ENCODE measurements at places on chromosomes 2 and 18.

GRCh38 chr2:225398372-225398771 is 1.1 kb upstream of the NYAP2 start:
- no peak for DNase-seq

- no peak for DNase-seq
These were observed 1376.3 kb upstream of the CELF4 start for GRCh38 chr18:38941711-38942561.

DNA sequence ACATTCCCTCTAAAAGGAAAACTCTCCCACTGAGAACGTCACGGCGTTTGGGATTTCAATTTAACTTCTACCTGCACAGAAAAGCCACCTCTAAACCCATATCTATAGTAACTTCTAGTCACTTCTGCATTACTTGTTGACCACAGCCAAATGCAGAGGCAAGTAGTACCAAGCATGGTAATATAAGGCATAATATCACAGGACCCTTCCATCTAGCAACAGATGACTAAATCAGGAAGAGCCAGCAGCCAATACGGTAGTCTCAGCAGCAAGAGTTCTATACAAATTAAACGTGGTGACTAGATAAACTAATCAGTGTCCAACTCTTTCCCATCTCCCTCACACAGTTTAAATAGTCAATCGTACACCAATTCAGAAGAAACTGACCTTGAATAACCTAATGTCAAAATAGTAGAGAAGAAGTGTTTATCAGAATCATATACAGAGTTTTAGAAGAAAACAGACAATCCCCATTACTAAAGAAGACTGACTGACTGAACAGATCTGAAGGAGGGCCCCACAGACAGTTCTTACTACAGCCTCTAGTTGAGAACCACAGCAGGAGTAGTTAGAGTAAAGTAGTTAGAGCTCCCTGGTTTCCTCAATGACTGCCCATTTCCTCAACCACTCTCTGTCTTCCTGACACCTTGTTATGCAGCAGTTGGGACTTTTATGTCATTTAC is 30.0 kb downstream of the MEMO1 start:
- DNase-seq: no peak

DNA sequence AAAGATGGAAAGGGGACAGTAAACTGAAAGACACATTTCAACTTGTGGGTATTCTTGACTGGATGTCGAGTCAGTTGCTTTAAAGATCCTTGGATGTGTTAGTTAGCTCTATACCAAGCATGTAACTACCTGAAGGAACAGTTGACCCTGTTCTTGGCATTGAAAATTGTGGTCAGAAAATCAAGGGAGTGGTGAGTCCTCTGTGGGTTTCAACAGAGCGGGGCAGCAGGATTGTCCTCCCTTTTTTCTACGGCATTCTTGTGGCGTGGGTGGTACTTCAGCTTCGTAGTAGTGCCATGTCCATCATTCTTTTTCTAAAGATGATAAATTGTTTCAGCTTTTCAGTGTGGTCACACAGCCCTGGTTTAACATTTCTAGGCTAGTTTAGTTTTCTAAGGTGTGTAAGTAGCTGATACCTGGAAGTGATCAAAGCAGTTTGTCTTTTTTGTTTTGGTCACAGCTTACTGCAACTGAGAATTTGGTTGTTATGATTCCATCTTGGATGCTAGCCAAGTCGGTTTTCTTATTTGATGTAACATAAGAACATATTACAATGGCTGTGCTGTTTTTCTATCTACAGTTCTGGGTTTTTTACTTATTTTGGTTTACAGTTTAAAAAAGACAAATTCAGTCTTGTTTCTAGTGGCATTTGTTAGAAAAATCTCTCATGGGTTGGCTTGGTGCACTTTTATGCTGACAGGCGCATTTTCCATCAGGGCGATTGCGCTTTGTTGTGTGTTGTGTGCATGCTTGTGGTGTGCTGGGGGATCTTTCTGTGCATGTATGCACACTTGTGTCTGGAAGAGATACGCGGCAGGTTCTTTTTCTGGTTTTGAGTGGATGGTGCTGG is 84.7 kb downstream of the ZNF407 start:
- no peak for DNase-seq

DNA sequence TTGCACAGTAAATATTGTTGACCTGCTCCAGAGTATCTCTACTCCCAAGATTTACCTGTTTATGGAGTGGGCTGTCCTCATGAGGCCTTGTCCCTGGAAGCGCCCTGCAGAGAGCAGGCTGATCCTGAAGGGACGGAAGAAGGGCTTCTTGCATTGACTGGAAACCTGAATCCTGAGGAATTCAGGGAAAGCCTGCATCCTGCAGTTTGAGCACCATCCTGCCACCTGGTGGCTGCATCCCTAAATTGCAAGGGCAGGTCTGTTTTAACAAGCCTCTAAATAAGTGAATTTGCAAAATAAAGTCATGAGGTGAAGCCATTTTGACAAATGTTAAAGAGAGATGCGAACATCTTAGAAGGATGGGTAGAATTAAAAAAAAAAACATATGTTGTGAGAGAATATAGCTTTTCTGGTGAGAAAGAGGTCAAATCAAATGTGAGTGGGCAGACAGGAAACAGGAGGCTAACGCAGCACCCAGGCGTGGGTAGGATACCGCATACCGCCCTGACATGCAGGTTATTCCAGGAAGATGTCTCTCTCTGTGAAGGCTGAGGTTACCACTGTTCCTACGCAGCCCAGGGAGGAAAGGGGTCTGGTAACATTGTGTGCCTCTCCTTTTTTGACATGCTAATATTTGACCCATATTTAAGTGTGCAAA is 754.9 kb downstream of the RNF144A start:
- DNase-seq: no peak

- DNase-seq: no peak
These were observed 88.4 kb downstream of the ARHGAP15 start for GRCh38 chr2:143217512-143218115.

DNA sequence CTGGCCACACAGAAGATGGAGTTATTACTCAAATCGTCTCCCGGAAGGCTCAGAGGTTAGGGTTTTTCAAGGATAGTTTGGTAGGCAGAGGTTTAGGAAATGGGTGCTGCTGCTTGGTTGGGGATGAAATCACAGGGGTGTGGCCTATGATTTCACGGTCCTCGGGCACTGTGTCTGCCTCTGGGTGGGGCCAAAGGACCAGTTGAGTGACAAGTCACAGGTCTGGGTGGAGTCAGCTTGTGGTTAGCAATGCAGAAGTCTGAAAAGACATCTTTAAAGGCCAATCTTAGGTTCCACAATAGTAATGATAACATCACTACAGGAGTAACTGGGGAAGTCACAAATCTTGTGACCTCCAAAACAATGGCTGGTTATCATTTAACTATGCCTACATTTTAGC is 387.8 kb downstream of the ZNF521 start:
- DNase-seq: no peak

DNA sequence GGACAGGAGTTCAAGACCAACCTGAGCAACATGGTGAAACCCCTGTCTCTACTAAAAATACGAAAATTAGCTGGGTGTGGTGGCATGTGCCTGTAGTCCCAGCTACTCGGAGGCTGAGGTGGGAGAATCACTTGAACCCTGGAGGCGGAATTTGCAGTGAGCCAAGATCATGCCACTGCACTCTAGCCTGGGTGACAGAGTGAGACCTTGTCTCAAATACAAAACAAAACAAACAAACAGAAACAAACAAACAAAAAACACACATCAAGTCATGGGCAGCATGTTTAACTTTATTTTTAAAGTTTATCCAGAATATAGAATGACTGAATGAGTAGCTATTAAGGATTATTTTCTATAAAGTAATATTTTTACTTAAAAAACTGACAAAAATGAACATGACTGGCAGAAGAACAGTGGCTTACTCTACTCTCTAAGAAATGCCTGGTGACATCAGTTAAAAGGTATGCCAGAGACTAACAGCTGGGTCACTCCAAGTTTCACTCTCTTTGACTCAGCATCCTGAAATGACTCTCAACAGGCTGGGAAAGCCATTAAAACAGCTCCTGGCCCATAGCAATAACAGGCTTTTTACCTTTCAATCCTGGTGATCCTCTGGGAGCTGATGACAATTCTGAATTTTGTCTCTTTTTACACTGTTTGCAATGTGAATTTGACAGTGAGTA is 281.6 kb upstream of the STON1 start:
- peak; percentile 54 for DNase-seq

DNA sequence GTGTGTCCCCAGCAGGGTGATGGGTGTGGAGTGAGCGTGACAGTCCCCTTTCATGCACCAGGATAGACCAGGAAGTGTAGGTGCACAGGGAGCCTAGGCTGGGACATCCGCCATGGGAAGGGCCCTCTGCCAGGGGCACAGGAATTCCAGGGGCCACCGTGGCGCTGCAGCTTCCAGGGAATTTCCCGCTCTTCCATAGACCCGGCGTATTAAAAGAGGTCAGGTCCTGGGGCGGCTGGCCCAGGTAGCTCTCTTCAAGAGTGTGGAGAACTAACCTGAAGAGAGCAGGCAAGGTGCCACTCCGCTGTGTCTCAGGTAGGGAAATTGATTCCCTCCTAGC is 42.0 kb downstream of the ATP6V1C2 start:
- DNase-seq: no peak

DNA sequence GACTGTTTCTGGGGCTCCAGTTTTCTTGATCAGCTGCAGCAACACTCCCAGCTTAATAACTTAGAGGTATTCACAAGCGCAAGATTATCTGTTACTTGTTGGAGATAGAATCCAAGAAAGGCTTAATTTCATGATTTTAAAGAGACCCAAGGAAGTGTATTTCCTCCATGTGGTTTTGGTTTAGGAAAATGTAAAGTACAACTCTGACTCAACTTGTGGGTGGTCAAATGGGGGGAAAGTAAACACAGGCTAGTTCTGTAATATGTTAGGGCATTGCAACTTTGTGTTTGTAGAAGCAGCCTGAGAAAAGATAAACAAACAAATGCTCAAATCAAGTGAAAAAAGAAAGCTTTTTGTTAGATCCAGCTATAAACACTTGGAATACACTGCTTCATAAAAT is 90.1 kb upstream of the COL3A1 start:
- peak; percentile 70 for DNase-seq

DNA sequence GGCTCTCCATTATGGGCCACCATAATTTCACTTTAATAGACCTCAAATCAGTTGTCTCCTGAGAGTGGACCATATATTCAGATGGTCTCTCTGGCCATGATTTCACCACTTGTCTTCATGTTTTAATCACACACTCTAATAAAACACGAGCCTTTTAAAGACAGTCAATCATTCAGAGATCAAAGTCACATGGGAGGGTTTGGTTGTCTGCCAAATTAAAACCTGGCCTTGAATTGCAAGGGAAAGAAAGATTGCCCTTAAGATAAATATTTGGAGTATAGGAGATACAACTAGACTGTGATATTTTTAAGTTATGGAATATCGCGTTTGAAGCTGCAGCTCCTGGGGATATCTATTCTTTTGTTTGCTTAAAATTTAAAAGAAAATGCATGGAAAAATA is 377.8 kb upstream of the DDX18 start:
- no peak for DNase-seq

Data from AG09319 (cell line).